ENCODE measurements at places on chromosomes 4 and X.
A peak's percentile ranks its signal among the peaks of the same experiment; 100 is the strongest.

DNA sequence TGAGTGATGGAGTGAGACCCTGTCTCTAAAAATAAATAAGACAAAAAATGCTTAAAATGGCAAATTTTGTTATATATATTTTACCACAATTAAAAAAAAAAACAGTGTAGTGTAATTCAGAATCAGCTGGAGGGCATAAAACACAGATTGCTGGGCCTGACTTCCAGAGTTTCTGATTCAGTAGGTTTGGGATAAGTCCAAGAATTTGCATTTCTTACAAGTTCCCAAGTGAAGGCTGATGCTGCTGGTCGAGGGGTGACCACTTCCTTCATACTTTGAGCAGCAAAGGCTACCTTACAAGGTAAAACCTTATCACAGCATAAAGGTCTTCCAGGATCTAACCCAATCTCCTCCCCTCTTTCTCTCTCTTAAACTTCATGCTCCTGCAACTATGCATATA lies 40.7 kb downstream of the KLHL8 start:
- peak; percentile 33 for DNase-seq

- no peak for DNase-seq
These were observed 2.4 kb downstream of the NKX3-2 start for GRCh38 chr4:13541720-13542576.

- no peak for DNase-seq
These were observed 35.8 kb upstream of the MAN2B2 start for GRCh38 chr4:6539009-6539764.

DNA sequence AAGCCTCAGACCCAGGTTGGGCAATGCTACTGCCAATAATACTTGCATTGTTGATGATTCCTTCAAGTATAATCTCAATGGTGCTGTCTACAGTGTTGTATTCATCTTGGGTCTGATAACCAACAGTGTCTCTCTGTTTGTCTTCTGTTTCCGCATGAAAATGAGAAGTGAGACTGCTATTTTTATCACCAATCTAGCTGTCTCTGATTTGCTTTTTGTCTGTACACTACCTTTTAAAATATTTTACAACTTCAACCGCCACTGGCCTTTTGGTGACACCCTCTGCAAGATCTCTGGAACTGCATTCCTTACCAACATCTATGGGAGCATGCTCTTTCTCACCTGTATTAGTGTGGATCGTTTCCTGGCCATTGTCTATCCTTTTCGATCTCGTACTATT lies 7.4 kb downstream of the LPAR4 start:
- DNase-seq, result no peak

- DNase-seq, result peak; percentile 76
These were observed 44.4 kb downstream of the SEL1L3 start for GRCh38 chr4:25818371-25818871.

- no peak for DNase-seq
These were observed 51.1 kb downstream of the ITIH6 start for GRCh38 chrX:54746928-54747327.

DNA sequence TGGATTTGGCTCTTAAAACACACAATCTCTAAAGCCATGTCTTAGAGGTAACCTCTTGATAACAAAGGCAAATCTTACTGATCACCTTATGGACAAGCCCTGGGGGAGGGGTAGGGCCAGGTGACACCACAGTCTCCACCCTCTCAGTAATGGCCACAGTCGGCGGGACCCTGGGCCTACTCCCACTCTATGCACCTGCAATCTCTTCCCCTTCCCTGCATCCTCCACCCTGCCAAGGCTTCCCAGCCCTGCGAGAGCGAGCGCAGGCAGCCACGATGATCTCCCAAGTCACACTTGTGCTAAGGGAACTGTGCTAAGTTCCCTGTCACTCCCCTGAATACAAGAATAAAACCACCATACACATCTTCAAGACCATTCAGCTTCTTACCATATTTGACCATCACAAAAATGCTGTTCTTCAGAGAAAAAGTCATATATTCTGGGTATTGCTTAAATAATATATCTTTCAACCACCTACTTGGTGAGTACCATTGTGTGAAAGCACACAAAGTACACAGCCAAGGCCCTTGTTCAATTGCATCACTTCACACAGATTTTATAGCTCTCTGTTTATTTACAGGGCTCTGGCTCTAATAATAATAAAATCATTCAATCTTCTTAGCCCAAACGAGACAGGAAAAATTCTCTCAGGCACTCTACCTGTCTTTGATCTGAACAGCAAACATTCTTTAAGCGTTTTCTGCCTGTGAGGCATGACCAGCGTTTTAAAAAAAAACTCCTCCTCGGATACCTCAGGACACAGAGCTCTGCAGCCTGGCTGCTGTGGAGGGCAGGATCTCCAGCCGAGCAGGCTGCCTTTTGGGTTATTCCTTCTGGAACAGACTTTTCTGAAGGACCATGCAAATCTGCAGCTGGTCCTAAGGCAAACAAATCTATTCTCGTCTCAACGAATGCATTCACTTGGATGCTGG lies 115.7 kb upstream of the MAP3K15 start:
- DNase-seq, result no peak

Data from fibroblast of mammary gland (primary cell).